Activated CD8-positive, alpha-beta memory T cell treated with anti-CD3 and anti-CD28 coated beads for 36 hours (primary cell): ENCODE measurements at places on chromosomes 2 and 18. TPM values are rescaled to one million over a fixed set of nuclear protein-coding genes. Genes with fewer than 3 reads are reported as not detected.

SLC39A6 gene
- total RNA-seq: 43.5 TPM

TTN gene
- 0.61 TPM for total RNA-seq

PDE11A gene
- not detected for total RNA-seq

GNAL gene
- total RNA-seq: 0.15 TPM

LIMS2 gene
- total RNA-seq: 8.3 TPM

TLX2 gene
- 0.25 TPM for total RNA-seq

EVA1A gene
- total RNA-seq: not detected

FBLN7 gene
- total RNA-seq: 3.1 TPM

GALNT5 gene
- not detected for total RNA-seq

NT5DC4 gene
- not detected for total RNA-seq

GALNT13 gene
- total RNA-seq: not detected

UGT1A10 gene
- total RNA-seq: not detected

ANKMY1 gene
- total RNA-seq: 23.0 TPM

FOXD4L1 gene
- 0.17 TPM for total RNA-seq

CNDP1 gene
- total RNA-seq: not detected
